Kidney epithelial cell (primary cell): ENCODE measurements at places on chromosomes 5 and 9. TPM values are rescaled to one million over a fixed set of nuclear protein-coding genes. Genes with fewer than 3 reads are reported as not detected.

DNA sequence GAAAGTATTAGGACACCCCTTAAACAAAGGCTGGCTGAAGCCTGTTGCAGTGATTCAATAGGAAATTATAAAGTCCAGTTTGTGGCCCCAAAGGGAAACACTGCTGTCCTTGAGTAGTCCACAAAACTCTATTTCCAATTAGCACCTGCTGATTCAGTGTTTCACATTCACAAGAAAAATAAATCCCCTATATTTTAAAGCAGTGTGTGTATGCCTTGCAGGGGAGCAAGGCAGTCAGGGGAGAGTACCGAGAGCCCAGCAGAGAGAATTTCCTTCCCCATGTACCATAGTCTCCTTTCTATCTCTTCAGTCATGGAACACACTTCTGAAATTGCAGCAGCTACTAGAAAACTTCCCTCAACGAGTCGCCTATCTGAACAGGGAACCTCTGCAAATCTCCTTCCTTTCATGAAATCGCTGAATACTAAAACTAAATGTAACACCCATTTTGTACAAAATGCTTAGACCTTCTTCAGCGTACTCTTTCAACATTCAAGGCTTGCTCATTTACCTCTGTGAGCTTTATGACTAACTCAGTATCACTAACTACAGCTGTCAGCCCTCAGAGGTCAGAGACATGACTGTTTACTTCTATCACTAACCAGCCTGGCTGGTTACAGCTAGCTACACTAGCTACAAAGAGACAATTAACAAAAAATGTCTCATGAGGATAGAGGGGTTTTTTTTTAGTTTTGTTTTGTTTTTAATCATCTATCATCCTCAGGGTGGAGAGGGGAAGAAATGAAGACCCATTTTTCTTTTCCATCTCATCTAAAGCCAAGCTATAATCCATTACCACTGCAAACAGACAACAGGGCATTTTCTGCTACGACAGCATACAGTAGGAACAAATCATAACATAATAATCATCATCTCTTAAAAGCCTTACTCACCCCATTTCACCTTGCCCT is 188.7 kb downstream of the EBF1 start:
- DNase-seq: no peak

PCDHB14 gene
- total RNA-seq: 1.5 and 2.9 TPM in 2 replicates

DNA sequence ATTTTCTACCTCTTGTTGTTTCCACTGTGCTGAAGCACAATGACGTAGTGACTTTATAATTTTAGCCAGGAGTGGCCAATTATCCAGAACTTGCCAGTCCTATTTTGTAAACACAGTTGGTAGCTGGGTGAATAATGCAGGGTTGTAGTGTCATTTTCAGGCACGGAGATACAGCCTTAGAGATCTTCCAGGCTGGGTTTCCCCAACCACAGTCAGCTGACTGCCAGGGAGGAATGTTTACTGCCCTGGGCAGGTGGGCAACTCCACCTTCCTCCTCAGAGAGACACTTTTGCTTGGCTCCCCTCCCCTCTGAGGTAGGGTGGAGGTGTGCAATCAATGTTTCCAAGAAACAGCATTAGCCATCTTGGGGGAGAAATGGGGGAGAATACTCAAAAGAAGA is 228.1 kb upstream of the NR4A3 start:
- DNase-seq: no peak

- no peak for DNase-seq
Measured at GRCh38 chr9:6997330-6997729, 239.6 kb downstream of the KDM4C start.

CFAP157 gene
- total RNA-seq: 0.07 TPM in 1 of 2 replicates, not detected in the other

DNA sequence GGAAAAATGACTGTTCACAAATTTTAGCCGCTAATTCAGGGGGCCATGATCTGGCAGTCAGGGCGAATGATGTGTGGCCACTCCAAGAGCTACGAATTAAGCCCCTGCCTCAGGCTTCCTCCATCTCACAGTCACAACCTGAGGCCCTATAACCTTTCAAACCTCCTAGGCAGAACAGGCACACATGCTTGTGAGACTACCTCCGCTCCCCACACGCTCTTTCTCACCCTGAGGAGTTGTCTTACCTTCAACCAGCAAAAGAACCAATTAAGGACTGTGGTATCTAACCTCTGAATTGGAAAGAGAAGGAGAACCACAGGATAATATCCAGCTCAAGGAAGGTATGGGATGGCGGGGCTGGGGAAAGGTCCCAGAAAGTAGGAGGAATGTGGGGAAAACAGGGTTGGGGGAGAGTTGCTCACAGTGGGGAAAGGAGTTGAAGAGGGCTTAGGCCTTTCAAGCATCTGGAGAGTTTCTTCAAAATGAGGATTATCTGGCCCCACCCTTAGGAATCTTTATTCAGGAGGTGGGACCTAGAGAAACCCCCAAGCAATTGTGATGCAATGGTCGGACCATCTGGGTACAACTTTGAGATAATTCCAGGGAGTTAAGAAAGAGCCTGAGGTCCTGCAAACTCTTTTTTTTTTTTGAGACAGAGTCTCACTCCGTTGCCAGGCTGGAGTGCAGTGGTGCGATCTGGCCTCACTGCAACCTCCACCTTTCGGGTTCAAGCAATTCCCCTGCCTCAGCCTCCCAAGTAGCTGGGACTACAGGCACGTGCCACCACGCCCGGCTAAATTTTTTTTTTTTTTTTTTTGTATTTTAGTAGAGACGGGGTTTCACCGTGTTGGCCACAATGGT is 5.5 kb downstream of the PCDH1 start:
- DNase-seq: no peak

DNA sequence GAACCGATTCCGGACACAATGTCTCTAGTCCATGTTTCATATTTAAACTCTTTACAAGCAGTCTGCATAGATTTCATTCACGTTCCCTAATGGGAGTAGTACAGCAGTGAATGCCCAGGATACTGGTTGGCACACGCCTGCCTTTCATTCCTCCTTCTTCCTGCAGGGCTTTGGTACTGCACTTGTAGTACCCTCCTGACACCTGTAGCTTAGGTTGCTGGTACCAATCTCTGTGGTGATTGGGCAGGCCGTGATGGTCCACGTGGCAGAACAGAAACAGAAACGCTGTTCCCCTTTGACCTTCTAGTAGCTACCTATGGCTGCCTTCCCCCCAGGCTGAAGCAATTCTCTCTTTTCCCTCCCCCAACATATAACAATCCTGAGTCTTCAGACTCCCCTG is 107.3 kb upstream of the MEGF10 start:
- DNase-seq: no peak

SLC1A1 gene
- total RNA-seq: 4.7 and 6.1 TPM in 2 replicates

- no peak for DNase-seq
Measured at GRCh38 chr9:82679472-82679871, 383.5 kb downstream of the RASEF start.

GLRA1 gene
- total RNA-seq: not detected in 2 replicates

GRCh38 chr5:69105996-69106906 is 12.4 kb downstream of the SLC30A5 start:
- DNase-seq: no peak

DNA sequence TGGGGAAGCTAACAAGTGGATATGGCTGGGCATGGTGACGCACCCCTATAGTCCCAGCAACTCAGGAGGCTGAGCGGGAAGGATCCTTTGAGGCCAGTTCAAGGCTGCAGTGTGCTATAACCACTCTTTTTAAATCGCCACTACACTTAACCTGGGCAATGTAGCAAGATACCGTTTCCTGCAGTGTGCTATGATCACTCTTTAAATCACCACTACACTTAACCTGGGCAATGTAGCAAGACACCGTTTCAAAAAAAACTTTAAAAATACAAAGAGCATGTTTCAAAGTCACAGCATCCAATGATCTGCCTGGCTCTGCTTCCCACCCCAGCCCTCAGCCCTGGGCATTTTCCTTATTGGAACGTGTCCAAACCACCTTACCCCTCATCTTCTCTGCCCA is 14.5 kb downstream of the GRHPR start:
- no peak for DNase-seq

DNA sequence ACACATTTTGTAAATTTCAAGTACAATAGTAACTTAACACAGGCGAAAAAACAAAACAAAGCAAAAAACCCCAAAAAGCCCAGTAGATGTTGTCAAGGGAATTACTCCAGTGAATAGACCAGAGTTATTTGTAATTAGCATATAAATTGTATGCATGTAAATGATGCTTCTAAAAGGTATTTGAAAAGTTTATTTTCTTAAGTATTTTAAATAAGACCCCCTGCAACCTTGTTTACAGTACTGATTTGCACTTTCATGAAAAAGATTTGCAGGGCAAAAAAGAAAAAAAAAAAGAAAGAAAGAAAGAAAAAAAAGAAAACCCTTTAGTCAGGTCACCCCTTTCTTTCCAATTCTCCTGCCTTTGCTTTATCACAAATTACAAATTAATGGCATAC is 372.3 kb upstream of the IRX2 start:
- DNase-seq: no peak

- no peak for DNase-seq
Measured at GRCh38 chr5:176830422-176830994, 20.1 kb downstream of the UNC5A start.

DNA sequence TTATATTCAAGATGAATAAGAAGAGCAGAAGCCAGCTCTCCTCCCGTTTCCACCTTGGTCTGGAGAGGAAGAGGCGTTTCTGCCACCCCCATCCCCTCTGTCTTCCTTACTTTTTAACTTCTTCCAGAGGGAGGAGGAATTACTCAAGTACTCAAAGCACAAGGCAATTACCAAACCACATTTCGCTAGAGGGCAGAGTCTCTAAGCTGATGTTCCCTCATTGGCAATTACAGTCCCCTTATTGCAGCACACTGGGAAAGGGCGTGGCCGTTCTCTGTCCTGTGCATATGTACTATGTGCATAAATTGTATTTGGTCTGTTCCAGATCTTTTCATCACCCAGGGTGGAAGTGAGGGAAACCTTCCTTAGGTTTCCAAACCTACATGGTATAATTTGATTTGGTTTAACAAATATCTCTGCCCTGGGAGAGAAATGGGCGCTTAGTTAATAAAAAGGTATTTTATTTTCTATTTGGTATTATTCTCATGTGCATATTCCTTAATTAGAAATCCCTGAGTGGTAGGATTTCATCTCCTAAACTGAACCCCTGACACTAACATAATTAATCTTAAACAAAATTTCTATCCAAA is 29.8 kb upstream of the ALDOB start:
- DNase-seq: no peak

ANKRD18B gene
- 2.1 and 3.8 TPM in 2 replicates for total RNA-seq

PCSK5 gene
- 2.3 and 3.8 TPM in 2 replicates for total RNA-seq

SPINK4 gene
- not detected in 2 replicates for total RNA-seq

ATP10B gene
- total RNA-seq: under 0.01 TPM in 1 of 2 replicates, not detected in the other

DNA sequence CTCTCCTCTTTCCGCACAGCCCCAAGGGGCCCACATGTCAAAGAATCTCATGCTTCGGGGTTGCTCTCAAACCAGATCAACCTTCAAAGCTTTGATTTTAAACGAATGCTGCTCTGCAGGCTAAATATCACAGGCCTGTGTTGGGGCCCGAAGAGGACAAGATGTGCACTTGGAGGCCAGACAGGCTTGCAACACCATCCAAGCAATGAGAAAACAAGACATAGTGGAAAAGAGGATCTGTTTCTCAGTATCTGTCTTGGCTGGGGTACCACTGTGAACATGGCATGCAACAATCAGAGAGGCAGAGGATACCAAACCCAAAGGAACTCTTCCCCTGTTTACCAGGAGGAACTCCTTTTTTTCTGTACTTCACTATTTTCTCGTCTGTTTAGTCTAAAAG is 321.8 kb downstream of the SLIT3 start:
- DNase-seq: no peak

PAEP gene
- total RNA-seq: 0.21 TPM in 1 of 2 replicates, not detected in the other

- no peak for DNase-seq
Measured at GRCh38 chr5:157540707-157541446, 34.7 kb downstream of the ADAM19 start.
